Activated CD4-positive, alpha-beta T cell treated with anti-CD3 and anti-CD28 coated beads for 1 hour (primary cell): ENCODE measurements at places on chromosomes 2 and 18.

- DNase-seq, result no peak
Measured at GRCh38 chr2:178514664-178515063, 34.4 kb downstream of the PLEKHA3 start.

DNA sequence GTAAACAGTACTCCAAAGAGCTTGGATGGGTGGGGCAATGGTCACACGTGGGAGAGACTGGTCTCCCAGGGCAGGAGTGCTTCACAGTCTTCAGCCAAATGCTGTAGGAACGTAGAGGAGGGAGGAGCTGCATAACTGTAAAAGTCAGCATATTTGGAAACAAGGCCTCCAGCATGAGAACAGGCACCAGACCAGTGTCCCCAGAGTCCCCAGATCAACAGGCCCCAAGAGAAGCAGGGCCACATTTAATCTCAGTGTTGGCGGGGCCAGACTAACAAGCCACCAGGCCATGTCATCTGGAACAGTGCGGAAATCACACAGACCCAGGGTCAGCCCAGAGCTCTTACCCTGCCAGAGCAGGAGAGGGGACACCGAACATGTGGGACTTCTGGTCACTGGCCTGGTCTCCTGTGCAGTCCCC is 63.2 kb downstream of the ADCY3 start:
- DNase-seq, result no peak

DNA sequence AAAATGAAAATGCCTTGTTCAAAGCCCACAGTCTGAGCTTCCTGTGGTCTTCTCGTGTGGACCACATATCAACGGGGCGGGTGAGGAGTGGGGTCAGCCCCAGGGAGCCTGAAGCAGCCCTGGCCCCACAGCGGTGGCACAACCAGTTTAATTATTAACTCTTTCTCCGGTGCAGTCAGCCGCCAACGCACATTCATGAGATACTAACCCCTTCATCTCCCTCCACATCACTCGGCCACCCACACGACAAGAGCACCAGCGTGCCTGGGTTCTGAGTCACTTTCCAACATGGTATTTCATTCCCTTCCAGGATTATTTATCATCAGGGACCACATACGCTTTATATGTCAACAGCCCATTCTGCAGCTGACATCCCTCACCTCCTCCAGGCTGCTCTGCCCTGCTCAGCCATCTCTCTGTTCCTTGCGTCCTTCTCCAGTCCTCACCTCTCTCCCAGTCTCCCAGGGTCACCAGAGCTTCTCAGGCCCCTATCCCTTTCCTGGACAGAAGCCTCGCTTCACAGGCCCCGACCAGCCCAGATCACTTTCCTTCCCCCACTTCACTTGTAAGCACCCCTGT is 48.0 kb upstream of the ID2 start:
- DNase-seq, result no peak

DNA sequence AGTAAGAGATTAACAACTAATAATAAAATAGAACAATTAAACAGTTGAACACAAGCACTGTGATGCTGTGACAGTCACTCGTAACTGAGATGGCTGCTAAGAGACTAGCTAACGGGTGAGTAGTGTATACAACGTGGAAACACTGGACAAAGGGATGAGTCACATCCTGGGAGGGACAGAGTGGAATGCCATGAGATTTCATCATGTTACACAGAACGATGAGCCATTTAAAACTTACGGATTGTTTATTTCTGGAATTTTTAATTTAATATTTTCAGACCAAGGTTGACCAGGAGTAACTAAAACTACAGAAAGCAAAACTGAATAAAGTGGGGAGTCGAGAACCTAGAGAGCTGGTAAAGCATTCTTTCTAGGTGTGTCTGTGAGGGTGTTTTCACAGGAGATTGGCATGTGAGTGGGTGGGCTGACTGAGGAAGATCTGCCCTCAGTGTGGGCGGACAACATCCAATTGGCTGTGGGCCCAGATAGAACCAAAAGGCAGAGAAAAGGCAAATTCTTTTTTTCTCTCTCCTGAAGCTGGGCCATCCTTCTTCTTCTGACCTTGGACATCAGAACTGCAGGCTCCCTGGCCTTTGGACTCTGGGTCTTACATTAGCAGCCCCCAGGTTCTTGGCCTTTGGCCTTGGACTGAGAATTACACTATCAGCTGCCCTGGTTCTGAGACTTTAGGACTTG is 14.6 kb downstream of the TMSB10 start:
- DNase-seq, result no peak

- DNase-seq, result peak; percentile 65
Measured at GRCh38 chr2:233413559-233414272, 59.4 kb downstream of the DGKD start.

DNA sequence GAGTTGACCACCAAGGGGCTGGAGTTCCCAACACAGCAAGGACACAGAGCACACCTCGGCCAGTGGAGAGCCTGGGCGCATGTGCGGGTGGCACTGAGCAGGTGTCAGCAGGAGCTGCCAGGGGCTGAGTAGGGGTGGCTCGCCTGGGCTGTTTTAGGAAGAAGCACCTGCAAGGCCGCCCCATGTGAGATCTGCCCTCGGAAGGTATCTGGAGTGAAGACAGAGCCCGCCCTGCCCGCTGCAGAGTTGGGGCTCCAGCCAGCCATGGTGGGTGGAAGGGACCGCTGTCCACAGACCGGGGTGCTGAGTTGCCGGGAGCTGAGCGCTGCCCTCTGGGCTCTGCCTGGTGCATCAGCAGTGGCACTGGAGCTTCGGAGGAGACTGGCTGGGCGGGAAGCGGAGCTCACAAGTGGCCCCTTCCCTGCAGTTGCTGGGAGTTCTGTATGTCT is 35.2 kb downstream of the MTERF4 start:
- no peak for DNase-seq

GRCh38 chr2:184369307-184369706 is 229.0 kb upstream of the ZNF804A start:
- no peak for DNase-seq

- no peak for DNase-seq
Measured at GRCh38 chr2:48991415-48992131, 162.7 kb downstream of the FSHR start.

GRCh38 chr18:54150226-54150625 is 74.2 kb downstream of the MBD2 start:
- DNase-seq, result no peak

GRCh38 chr18:63236406-63236805 is 83.2 kb downstream of the BCL2 start:
- no peak for DNase-seq

- no peak for DNase-seq
Measured at GRCh38 chr2:212146416-212146815, 392.2 kb downstream of the ERBB4 start.

- no peak for DNase-seq
Measured at GRCh38 chr2:18262601-18263000, 297.9 kb downstream of the RDH14 start.

DNA sequence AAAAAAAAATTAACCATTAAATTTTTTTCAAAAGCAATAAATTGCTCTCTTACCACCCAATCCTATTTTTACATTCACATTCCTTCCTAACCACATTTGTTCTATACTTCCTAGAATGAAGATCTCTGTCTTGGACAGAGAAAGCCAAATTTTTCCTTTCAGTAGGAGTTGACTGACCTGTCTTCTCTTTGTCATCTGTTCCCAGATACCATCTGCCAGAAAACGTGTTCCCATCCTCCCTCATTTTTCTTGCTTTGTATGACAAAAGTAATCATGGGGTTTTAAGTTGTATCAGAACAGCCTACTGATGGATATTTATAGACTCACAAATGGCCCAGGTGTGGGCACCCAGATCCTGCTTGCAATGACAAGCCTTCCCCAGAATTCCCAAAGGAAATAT is 182.1 kb downstream of the CYP26B1 start:
- DNase-seq, result no peak

DNA sequence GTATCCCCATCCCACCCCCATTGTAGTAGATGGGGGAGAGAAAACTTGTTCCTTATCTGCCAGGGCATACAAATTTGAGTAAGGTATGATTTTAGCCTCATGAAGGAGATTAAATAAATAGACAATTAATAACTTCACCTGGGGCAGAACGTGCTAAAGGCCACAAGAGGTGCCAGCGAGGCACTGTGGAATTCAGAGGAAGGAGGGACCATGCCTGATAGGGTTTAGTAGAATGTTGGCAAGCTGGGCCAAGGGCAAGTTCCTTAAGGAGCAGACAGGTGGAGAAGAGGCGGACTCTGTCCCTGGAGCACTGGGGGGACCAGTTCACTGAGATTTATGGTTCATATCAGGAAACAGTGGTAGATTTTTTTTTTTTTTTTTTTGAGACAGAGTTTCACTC is 22.5 kb downstream of the STAMBP start:
- no peak for DNase-seq

DNA sequence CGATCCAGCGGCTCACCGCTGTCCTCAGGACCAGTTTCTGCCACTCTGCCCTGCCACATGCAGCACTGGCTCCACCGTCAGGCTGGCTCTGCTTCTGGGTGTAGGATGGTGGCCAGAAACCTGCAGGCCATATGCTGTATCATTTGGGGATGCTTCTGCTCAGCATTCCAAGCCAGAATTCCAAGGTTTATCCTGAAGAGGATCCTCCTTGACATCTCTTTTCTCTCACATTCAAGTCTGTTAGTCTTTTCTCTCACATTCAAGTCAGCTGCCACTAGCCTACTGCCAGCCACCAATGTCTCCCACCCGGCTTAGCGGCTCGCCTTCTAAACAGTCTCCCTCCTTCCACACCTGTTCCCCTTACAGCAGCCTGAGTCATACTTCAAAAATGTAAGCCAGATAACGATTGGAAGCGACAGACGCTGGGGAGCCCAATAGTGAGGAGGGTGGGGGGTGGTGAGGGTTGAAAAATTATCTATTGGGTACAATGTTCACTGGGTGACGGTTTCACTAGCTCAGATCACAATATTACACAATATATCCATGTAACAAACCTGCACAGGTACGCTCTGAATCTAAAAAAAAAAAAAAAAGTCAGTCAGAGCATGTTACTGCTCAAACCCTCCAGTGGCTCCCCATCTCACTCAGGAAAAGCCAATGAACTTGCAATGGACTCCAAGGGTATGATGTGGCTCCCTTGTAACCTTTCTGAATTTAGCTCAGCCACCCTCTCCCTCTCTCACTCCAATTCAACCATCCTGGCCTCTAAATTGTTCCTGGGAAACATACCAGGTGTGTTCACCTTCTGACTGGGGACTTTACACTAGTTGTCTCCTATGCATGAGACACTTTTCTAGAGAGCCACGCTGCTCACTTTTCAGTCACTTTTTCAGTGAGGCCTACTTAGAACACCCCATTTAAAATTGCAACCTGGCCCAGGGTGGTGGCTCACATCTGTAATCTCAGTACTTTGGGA is 38.8 kb upstream of the SP3 start:
- DNase-seq, result no peak

GRCh38 chr2:178211943-178212342 is 17.6 kb downstream of the OSBPL6 start:
- DNase-seq, result no peak

- no peak for DNase-seq
Measured at GRCh38 chr2:130353291-130354138, 2.3 kb upstream of the PTPN18 start.

GRCh38 chr18:8978394-8978793 is 124.1 kb upstream of the NDUFV2 start:
- DNase-seq, result no peak

DNA sequence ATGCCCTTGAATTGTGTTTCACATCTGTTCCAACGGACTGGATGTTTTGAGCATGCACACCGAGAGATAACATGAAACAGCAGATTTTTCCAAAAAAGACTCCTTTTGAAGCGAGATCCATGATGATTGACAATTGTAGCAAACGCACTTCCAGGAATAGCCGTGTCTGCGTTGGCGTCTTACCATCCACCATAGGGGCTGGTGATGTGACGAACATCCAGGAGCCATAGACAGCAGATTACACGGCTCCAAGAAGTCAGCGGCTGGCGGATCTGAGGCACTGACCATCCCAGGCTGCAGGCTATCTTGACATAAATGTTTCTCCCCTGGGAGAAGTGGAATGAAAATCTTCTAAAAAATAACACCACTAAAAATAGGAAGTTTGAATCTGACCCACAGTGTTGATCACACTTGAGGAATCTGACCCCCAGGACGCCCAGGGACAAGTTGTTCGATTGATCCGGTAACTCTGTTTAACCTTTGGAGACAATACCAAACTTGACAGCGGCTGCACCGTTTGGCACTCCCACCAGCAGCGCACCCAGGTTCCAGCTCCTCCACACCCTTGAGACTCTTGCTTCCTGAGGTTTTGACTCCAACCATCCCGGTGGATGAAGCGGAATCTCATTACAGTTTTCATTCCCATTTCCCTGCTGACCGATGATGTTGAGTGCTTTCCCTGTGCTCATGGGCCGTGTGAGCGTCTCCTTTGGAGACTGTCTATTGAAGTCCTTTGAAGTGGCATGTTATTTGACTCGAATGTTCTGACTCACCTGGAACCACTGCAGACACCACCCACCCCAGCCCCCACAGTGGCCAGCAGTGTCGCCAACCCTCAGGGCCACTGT is 140.0 kb upstream of the GPC1 start:
- DNase-seq, result no peak

- DNase-seq, result no peak
Measured at GRCh38 chr2:183371545-183371944, 247.3 kb downstream of the NUP35 start.

DNA sequence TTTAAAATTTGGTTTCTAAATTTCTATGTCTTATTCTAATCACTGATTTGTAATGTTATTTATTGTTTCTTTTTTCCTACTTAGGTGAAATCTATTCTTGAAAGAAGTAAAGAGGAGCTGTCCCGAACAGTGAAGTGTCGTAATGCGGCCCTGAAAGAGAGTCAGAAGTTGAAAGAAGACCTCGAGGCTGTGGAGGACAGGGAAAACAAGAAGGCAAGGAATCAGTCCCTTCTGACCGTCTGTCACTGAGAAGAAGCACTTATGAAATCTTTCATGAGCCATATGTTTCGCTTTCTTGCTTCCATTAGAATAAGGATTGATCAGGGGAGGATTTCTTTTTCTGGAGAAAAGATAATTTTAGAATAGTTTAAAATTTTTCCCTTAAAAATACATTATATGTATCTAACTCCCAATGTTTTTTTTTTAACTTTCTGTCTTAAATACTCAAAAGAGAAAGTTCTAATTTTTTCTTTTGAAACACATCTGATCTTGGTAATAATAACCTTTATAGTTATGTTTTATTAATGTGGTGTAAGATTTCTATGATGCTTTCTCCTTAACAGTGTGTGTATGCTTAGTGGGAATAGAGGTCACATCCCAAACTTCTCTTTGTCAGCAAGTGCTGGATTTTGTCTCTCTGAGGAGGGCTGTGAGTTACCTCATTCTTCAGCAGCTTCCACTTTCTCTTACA is 79.0 kb downstream of the CCDC150 start:
- DNase-seq, result no peak

DNA sequence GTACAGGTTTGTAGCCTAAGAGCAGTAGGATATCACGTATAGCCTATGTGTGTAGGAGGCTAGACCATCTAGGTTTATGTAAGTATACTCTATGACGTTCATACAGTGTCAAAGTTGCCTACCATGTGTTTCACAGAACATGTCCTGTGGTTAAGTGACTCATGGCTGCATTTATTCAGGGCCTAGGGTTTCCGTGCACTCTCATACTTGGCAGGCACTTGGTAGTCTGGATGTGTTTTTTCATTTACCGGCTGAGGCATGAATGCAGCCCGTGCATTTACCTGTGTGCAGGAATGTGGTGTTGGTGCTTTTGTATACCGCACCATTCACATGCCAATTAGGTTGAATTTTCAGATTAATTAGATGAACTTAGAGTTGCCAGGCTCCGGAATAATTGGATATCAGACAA is 43.4 kb downstream of the MYL12B start:
- DNase-seq, result no peak
